ENCODE measurements at places on chromosomes 4 and X.

DNA sequence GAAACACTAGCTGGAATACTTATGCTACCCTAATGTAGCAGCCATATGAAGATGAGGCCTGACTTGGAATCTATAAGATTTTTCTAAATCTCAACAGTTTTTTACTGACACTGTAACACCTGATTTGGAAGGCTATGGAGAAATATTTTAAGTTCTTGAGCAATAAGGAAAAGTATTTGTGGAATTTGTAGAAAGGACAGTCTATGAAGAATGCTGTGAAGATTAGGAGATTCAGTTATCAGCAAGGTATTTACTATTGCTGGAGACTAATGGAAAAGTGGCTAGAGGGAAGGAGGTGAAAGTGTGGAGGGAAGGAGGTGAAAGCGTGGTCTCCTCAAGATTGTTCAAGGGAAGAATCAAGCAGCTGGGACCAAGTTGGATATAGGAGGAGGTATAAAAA lies 190.0 kb upstream of the EMCN start:
- no peak for DNase-seq

GRCh38 chr4:19615086-19615689 lies 636.5 kb upstream of the SLIT2 start:
- no peak for DNase-seq

DNA sequence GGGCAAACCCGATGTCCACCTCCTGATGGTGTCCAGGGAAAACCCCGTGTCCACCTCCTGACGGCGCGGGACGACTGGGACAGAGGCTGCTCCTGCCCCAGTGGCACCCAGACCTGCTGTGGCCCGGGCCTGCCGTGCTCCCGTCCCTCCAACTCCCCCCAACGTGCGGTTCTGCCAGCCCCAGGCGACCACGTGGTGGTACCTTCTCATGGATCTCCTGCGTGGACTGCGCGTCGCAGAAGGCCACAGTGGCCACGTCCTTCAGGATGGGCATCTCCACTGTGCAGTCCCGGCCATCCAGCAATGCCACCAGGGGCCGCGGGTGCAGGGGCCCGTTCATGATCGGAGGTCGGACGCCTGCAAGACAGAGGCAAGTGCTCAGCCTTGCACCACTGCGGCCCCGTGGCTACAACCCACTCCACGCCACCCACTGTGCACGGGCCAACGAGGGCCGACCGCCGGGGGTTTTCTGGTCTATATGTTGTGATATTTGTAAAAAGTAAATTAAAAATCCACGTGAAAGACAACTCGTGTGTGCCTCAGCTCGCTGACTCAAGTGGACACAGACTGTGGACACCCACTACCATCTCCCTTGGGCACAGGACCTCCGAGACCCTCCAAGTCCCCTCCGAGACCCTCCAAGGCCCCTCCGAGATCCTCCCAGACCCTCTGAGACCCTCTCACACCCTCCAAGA lies 10.8 kb downstream of the CTBP1 start:
- no peak for DNase-seq

DNA sequence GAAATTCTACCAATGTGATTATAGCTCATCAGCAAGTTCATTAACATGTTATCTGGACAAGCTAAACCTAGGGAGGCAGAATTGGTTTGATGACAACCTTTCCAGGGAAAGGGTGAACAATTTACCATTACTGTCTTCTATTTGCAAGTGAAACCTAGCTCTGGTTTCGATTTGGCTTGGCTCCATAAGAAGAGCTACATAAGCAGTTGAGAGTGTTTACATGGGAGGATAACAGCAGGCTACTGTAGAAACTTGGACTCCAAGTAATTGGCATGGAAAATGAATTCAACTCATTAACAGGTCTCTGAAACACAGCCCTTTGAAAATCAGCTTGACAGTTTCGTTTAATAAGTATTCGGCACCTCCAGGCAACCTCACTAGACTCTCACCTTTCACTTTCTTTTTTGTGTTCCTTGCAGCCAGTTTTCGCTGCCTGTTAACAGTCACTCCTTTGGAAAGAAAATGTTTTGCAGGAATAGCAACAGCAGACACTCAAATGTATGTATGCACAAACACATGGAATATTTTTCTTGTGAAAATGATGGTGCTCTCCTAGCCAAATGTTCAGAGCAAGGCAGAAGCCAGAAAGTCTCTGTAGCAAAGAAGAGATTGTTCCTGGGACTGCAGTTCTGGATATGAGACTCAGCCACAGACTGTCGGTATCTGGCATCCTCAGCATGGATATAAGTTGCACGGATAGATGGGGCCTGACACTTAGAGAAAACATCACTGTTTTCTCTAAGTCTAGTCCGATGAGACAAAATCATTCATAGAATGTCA lies 27.5 kb downstream of the POU3F4 start:
- no peak for DNase-seq

DNA sequence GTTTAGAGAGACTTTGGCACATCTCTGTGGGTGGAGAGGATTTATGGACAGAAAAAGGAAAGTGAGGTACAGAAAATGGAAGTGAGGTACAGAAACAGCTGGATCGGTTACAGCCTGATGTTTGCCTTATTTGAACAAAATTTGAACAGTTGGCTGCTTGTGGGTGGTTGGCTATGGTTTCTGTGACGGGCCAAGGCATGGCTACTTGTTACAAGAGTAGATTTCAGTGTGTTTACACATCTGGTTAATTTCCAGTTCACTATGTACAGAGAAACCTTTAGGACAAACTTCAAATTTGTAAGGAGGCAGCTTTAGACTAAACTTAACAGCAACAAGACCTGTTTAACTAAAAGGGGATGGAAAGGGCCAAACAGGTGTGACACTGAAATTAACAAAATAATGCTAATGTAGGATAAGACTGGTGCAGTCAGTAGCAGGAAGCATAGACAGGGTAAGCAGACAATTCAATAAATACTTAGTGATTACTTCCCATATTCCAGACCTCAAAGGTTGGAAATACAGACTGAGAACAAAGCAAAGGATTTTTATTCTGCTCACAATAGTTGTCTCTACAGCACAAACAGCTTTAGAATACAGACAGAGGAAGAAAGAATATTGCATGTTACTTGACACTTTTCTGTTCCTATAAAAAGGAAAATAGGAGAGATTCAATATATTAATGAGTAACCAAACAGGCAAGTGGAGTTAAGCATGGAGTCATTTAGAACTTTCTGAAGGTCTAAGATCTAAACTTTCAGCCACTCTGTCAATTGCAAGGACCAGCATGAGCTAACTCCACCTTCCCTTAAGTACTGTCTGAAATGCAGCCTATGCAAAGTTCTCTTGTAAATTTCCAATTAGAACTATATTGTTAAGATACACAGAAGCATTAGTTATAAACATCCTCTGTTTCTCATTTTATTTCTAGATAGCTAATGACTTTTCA lies 294.4 kb upstream of the FAT4 start:
- no peak for DNase-seq

DNA sequence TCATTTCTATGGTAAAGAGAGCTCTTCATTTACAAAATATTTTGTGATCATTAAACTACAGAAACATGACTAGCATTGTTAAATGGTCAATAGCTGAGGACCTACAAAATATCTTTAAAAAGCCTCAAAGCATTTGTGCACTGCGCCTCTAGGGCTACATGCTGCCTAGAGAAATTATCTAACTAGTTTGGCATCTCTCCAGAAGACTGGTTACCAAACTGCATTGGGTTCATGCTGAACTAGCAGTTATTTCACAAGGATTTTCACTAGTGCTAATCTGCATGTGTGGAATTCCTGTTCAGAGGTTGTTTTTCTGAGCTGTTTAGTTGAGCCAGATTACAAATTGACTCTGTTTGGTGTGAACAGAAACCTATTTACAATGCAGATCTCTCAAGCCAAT lies 58.5 kb upstream of the PITX2 start:
- DNase-seq = no peak

- DNase-seq = no peak
Measured at GRCh38 chrX:78140206-78140605, 756 bp upstream of the TAF9B start.

GRCh38 chr4:150710770-150711375 lies 128.9 kb downstream of the MAB21L2 start:
- no peak for DNase-seq

- DNase-seq = no peak
Measured at GRCh38 chrX:34227804-34228203, 95.7 kb upstream of the FAM47A start.

DNA sequence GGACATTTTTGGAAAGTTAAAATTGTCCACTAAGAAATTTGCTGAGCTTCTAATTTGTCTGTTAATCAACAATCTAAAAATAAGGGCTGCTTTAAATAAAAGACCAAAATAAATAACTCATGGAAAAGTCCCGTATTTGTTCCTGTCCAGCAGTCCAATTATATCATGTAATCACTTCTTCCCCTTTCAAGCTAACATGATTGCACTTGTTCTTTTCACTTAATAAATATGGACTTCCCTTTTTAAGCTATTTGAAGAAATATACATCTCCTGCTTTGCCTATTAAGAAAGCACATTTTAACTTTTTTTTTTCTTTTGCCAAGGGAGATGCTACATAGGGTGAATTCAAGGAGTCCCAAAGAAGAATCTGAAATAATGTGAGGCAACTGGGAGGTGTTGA lies 55.6 kb upstream of the FRAS1 start:
- DNase-seq = no peak

Measured in stimulated activated CD4-positive, alpha-beta T cell treated with anti-CD3 and anti-CD28 coated beads, Interleukin-4, amount 100 ng/mL, for 24 hours (primary cell).